ENCODE measurements at places on chromosomes 13 and 19.

GRCh38 chr19:1263188-1263587 lies 5.9 kb upstream of the CIRBP start:
- no peak for DNase-seq

DNA sequence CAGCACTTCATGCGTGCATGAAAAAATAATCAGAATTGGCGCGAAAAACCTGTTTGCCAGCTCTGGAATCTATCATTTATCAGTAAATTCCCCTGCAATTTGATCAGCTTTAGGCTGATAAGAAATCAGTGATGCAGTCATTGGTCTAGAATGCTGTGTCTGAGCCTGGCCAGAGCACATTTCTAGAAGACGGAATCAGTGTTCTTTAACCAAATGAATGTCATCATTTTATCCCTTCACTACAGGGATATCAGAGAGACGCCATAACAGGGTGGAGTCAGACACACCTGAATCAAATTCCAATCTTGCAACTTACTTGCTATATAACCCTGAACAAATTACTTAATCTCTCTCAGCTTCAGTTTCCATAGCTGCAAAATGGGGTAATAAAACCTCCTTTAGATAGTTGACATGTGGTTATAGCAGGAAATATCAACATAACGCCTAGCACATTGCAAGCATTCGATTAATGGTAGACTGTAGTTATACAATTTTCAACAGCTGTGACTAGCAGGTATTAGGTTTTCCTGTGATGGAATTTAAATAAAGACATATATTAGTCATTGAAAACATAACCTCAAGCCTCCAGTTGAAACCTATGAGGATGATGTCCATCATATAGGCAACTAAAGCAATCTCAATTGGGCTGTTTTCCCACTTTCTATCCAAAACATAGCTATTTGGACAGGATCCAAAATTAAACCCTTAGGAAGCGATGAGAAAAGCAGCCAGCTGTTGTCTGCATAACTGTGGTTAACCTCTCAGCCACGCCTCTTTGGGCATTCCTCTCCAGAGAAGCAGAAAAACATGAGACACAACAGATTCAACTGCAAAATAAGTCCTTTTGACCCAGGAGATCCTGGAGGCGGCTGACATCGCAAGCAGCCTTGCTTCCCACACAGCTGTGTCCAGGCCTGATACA lies 51.6 kb upstream of the UBL3 start:
- no peak for DNase-seq

GRCh38 chr19:42441049-42441445 lies 1.7 kb downstream of the CXCL17 start:
- no peak for DNase-seq

- DNase-seq = no peak
Measured at GRCh38 chr19:54659300-54659699, 3.5 kb upstream of the LILRB4 start.

GRCh38 chr13:47437406-47437805 lies 540.6 kb upstream of the HTR2A start:
- DNase-seq = no peak

- no peak for DNase-seq
Measured at GRCh38 chr19:53962887-53963431, at the start of gene CACNG8. Gene CACNG8, plus strand, starts transcription at chr19:53962937.

- DNase-seq = no peak
Measured at GRCh38 chr13:41565846-41566245, 108.5 kb downstream of the RGCC start.
